ENCODE measurements at places on chromosomes 7 and 10. TPM values are rescaled to one million over a fixed set of nuclear protein-coding genes. Genes with fewer than 3 reads are reported as not detected.

Gene CPXM2
- 91.2 TPM for total RNA-seq

Gene OR2A12
- not detected for total RNA-seq

Gene SLC16A9
- 0.33 TPM for total RNA-seq

Gene C10orf53
- not detected for total RNA-seq

Gene ZNRF2
- total RNA-seq = 22.0 TPM
